ENCODE measurements at places on chromosomes 3 and 15. TPM values are rescaled to one million over a fixed set of nuclear protein-coding genes. Genes with fewer than 3 reads are reported as not detected.

Gene BLOC1S6
- polyA plus RNA-seq, result 31.9 TPM

Gene ATP2B2
- 7.1 TPM for polyA plus RNA-seq

Gene SCG5
- polyA plus RNA-seq, result 7.0 TPM

Gene ST8SIA2
- 18.3 TPM for polyA plus RNA-seq

Gene ATP13A5
- polyA plus RNA-seq, result 0.88 TPM

Gene CYP8B1
- 0.05 TPM for polyA plus RNA-seq

Gene FRMD4B
- polyA plus RNA-seq, result 16.1 TPM

Gene STRIT1
- polyA plus RNA-seq, result 24.2 TPM

Gene MST1
- polyA plus RNA-seq, result 16.7 TPM

Gene SLC7A14
- polyA plus RNA-seq, result 0.58 TPM

Gene ECE2
- not detected for polyA plus RNA-seq

Gene DOCK3
- 0.14 TPM for polyA plus RNA-seq

Gene ADAMTS17
- polyA plus RNA-seq, result 4.4 TPM

GRCh38 chr3:132556508-132557159 is 40.4 kb upstream of the ACKR4 start:
- peak; percentile 76 for DNase-seq

GRCh38 chr15:101697488-101697887 is 26.8 kb downstream of the TARS3 start:
- DNase-seq, result no peak

- DNase-seq, result peak; percentile 36
These were observed 155.3 kb upstream of the SLCO3A1 start for GRCh38 chr15:91698241-91698640.

DNA sequence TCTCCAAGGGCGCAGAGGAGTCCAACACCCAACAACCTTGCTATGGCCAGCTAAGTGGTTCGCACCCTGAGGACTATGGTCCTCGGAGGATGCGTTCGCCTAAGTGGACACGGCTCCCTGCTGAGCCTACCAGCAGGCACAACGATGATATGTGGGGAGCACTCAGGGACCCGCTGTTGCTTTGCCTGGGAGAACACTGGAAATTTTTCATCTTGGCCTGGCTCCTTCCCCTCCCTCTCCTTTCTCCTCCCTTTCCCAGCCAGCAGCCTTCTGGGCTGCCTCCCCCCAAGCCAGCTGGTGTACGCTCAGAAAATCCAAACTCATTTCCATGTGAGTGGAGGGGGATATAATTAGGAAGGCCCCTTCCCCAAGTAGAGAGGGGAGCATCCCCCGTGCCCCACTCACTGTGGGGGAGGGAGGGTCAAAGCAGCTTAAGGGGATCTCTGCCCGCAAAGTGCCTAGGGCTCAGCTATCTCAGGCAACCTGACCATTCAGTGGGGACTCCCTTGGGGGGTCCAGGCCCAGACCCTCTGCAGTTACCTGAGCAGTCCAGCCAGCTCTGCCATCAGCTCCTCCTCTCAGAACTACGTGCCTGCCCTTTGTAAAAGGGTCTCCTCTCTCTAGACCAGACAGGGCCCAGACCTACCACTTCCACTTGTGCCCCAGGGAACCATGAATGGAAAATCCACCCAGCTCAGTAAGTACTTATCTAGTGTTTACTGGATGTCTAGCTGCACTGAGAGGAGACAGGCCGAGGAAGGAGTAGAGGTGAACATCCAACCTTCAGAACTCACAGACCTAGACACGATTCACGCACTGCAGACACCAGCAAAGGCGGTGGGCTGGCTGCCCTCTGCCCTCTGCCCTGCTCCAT is 742 bp upstream of the SEMA7A start:
- DNase-seq, result peak; percentile 72

DNA sequence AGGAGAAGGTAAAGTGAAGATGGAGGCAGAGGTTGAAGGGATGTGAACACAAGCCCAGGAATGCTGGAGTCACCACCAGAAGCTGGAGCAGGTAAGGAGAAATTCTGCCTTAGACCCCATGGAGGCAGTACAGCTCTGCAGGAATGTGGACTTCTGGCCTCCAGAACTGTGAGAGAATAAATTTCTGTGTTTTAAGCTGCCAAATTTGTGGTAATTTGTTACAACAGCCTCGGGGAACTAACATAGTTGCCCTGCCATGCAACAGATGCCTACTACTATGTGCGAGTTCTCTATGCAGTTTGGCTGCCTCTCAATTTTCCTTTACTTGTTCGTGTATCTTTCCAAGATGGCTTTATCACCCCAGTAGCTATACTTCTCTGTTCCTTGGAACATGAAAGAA is 394.1 kb downstream of the TUSC7 start:
- no peak for DNase-seq

GRCh38 chr15:83559310-83559966 is 94.5 kb upstream of the ADAMTSL3 start:
- peak; percentile 73 for DNase-seq

GRCh38 chr3:24956613-24957012 is 462.0 kb upstream of the THRB start:
- DNase-seq, result no peak

DNA sequence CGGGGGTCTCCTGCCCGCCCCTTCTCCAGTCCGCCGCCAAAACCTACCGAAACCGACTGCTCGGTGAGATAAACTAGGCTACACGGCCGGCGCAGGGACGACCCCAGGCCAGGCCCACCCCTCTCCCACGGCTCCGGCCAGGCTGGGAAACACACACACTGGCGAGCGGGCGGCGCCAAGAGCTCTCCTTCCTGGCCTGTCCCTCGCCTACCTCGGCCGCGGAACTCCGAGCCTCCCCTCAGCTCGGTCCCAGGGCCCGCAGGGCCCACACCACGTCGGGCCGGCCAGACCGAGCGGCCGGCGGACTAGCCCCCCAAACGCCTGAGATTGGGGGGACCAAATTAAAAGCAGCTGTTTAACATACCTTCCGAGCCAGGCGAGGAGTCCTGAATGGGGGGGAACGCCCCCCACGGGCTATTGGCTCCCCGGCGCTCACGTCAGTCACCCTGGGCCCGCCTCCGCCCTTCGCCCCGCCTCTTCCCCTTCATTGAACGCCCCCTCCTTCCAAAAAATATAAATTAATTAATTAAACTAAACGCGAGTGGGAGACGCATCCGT is 4.0 kb upstream of the SIN3A start:
- peak; percentile 90 for DNase-seq

DNA sequence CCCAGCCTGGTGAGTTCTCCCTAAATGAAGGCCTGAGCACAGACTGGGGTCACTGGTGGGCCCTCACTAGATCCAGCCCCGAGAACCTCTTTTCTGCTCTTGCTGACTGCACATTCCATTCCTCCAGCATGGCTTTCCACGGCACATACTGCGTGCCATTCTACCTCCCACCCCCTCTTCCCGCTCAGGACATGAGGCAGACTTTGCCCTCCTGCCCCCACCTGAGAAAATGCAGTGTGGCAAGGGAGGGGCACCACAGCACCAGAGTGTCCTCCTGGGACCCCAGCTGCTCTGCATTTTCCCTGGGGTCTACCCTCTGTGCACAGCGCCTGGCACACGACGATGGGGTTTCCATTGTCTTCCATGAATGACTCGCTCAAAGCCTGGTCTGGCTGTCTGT is 6.1 kb upstream of the SLCO2A1 start:
- no peak for DNase-seq

DNA sequence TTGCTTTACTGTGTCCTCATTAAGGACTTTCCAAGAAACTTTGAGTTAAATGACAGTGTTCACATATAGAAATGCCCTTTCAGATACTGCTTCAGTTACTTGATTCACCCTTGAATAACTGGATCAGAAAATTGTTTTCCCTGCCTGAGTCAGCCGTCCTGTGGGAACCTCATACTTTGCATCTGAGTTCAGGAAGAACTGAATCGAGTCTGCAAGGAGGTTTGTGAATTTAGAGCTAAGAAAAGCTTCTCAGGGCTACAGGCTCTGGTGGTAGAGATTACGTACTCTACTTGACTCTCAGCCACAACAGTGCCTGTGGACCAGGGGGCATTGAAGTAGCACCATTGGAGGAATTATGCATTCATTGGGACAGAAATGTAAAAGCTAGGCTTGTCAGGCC is 252.4 kb upstream of the C2CD4B start:
- no peak for DNase-seq

- DNase-seq, result peak; percentile 38
These were observed 1.6 kb downstream of the BBX start for GRCh38 chr3:107524326-107524840.

- DNase-seq, result no peak
These were observed 5.2 kb upstream of the CPLX3 start for GRCh38 chr15:74821091-74821789.

DNA sequence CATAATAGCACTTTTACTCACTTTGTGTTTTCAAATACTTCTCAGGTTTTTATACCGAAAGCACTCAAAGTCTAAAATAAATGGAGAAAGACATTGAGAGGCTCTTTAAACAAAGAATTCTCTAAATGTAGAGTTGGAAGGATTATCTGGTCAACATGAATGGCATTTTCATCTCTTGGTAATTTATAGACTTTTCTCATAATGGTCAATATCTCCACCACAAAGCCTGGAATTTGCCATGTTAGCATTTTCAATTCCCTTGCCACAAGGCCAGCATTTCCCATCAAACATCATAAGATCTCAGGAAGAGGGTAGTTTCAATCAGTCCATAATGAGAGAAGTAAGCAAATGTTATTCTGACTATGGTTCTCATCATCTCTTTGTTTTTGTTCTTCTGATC is 293.0 kb downstream of the CADM2 start:
- DNase-seq, result no peak

DNA sequence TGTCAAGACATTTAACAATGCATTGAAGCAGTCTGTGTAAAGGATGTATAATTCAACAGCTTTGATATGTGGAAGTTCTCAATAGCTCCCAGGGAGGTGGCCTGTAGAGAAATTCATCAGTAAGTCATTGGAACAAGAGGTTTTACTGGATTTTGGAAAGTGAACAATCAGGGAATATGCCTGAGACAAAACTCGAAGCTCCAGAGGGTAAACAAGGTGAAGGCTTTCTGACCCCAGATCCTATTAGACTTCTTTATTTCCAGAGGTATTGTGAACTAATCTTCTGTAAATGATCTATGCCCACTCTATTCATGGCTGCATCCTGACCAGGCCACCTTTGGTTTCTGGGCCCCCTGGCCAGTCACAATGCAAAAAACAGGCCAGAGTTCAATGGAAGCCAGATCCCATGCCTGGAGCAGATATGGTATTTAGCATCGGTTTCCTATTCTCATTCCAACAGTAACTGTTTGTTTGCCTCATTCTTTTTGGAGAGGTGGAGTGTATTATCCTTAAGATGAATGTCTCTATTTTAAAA is 177.3 kb downstream of the SATB1 start:
- no peak for DNase-seq

GRCh38 chr15:29822100-29822683 is at the start of gene TJP1:
TSS of gene TJP1 (minus strand) at chr15:29822468. CDS start at chr15:29822028, 440 bp downstream.
- peak; percentile 86 for DNase-seq

DNA sequence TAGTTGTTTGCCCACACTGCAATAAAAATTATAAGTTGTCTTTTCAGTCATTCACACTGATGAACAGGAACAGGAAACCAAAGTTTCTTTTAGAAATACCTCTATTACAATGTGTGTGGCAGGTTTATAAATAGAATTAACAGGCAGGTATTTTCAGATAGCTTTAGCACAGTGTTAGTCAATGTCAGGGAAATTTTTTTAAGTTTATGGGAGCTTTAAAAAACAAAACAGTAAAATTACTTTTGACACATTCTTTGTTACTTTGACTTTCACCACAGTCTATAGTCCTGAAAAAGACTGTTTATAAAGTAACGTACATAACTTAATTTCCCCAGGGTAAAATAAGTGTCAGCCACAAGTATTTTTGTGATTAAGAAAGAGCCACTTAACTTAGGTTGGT is 38.1 kb downstream of the SERPINI1 start:
- no peak for DNase-seq

DNA sequence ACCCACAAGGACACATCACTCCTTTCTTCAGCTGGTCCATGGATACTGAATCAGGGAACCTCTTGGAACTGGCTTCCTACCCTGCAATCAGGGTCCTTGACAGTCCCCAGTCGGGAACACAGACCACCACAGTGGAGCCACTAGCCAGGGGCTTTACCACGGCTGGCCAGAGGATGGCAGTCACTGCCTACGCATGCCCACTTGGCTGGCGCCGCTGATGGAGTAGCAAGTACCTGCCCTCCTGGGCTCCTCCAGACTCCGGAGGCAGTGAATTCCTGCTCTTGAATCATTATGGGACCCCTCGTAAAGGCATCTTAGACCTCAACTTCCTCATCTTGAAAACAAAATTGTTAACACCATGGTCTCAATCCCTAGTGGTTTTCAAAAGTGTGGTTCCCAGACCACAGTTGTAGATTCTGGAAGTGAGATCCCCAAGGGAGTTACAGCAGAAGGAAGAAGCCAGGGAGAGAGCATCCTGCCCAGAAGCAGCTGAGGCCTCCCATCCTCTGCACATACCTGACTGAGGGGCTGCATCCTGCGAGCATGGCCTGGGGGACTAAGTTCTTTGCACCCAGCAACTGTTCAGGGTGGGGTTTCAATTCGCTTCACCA is 9.1 kb upstream of the SKIC8 start:
- DNase-seq, result peak; percentile 61

DNA sequence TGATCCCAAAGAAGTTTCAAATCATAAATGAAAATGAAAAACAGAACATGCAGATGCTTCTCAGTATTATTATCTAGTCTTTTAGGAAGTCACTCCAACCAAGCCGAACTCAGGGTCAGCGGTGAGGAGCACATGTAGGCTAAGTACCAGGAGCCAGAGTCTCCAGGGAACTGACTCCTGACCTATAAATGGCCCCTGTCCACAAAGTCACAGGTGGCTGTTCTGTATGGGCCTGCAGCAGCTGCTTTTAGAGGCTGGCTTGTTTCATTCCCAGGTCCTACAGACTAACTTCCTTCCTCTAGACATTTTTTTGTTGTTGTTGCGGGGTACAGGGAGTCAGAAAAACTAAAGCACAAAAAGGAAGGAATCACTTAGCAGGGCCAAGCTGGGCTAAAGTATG is 54.6 kb downstream of the DAPK2 start:
- DNase-seq, result no peak
